CD4-positive, alpha-beta T cell treated with Interleukin-15 for 1 hour (primary cell): ENCODE measurements at places on chromosomes 5 and 9.

DNA sequence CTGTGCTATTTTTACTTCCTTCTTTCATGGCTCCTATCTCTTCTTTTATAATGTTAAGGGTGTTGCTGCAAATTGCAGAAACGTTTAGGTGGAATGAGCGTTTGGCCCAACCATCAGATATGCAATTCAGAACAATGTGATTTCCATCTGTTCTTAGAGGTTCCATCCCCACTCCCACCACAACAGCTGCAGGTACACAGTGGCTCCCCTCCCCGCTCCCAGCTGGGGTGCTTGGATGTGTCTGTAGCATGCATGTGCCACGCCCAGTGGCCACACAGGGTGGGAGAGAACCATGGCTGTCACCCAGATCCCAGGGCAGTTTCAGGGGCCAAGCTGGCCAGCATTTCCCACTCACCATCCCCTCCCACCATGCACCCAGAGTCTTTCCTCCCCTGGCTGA, 62.2 kb downstream of the ACTL7B start:
- no peak for DNase-seq

DNA sequence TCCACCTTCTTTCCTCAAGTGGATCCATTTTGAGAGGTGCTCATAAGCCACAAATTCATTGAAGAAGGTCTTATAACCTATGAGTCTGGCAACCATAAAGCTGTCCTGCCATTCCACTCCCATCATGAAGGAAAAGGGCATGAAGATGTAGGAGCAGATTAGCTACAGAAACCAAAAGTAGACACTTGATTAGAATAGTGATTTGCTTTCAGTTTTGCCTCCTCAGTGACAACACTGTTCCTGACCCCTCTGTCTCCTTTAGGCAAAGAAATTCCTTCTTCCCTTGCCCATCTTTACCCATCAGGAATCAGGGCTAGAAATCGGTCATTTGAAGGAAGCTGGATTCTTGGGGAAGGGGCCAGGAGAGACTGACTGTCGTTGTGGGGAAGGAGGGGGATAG, 55.2 kb downstream of the SLC28A3 start:
- DNase-seq: no peak

DNA sequence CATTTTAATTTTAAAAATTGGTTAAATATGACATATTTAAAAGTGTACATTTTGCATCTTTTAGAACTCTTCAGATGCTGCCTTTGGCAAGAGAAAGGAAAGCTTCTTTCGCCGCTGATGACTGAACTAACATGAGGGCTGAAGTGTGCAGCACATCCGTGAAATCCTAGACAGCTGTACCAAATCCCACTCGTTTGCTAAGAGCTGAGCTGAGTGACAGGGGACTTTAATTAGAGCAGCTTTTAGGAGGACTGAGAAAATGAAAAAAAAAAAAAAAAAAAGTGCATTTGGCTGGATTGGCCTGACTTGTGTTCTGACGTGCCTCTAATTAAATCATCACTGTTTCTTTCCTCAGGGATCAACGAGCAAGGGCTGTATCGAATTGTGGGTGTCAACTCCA, 271.3 kb downstream of the ARHGAP26 start:
- DNase-seq: no peak

DNA sequence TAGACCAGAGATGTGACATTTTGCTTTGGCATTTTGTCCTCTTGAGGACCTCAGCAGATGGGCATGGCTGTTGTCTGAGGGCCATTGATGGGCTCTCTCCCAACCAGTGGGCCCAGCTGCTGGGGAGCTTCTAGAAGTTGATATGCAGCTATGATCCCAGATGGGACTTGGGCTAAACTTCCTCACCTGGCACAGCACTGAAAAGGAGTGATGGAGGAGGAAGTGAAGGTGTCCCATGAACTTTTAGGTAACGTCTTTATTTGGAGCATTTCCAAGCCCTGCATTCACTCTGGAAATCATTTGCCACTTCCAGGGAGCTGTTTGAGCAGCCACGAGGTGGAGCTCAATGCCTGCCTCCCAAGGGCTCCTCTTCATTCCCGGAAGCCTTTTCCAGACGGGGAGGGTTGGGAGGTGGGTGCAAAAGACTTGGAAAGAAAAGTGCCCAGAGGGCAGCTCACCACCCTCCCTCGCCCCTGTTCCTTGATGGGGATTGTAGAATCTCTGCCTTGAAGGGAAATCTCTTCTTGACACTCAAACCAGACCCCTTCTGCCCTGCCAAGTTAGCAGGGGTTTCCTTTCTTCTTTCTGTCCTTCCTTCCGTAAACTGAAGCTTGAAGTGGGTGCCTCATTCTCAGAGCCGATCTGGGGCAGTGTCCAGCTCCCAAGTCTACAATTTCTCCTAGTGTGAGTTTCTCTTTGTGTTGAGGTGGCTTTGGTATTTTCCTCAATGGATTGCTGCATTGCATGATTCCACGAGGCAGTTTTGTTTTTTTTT, 18.1 kb upstream of the NEUROG1 start:
- no peak for DNase-seq

DNA sequence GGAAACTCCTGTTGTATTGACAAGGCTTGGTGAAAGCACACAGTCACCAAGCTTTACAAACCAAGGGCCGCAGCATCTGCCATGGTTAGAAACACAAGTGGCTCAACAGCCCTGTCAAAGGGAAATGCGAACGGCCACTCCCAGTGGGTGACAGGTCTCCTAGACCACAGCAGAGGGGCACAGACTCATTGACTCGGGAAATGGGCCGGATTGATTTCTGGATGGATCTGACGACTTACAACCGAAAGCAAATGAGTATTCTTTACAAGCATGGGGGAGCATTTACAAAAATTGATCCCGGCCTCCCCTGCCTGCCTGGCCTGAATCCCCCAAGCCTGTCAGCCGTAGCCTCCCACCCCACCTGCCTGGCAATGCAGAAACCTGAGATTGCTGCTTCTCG, 48.2 kb downstream of the ADAMTS2 start:
- DNase-seq: peak; percentile 5

DNA sequence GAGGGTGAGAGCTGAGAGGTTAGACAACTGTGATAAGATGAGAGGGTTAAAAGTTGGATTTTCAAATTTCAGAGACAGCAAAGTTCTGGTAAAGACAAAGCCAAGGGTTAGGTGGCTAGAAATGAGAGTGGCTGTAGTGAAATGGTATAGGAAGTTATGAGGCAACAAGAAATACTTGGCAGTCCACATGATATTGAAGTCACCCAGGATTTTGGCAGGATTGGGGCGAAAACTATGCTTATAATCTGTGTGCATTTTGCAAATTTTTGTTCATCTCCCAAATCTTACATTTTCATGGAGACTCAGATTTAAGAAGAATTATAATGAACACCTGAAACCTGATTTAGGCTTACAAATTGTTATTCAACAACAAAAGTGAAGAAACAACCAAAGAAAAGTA, 35.6 kb downstream of the C9 start:
- DNase-seq: no peak
